Stimulated activated CD4-positive, alpha-beta T cell treated with anti-CD3 and anti-CD28 coated beads, Interleukin-1b, Interleukin-23, amount 100 ng/mL, for 24 hours (primary cell): ENCODE measurements at places on chromosomes 7 and 10.

- DNase-seq = no peak
These were observed 7.4 kb downstream of the POLR1F start for GRCh38 chr7:19701471-19701870.

DNA sequence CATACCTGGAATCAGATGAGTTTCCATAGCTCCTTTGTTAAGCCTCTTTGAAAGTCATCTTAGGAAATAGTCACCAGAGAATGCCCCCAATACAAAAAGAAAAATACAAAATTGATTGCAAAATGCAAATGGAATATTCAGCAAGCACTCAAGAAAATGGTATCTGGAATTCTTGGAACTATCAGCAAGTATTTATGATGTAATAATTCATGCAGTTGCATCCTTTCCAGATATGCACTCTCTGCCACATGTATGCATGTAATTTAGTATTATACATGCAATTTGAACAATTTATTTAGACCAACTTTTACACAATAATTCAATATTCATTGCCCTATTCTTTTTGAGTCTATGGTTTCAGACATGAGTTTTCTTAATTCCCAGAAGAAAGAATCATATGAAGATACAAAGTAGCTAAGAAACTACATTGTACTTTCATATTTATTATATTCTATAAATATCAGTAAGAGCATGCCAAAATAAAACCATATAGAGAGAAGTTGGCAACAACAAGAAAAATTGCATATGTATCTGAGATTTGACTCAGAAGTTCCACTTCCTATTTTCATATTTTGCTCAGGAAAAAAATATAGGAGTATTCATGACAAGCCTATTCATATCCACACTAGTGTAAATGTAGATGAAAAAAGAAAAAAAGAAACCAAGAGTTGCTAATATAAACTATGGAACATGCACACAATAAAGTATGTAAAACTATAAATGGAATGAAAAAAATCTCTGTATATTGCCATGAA lies 338.5 kb downstream of the SEMA3D start:
- no peak for DNase-seq

- no peak for DNase-seq
These were observed 756.8 kb downstream of the LRMDA start for GRCh38 chr10:76188216-76188615.

- no peak for DNase-seq
These were observed 17.3 kb downstream of the KLLN start for GRCh38 chr10:87846023-87846422.

GRCh38 chr7:101362334-101363195 lies at the start of gene COL26A1:
Gene COL26A1 (plus strand): TSS chr7:101362875. CDS start chr7:101363033, 158 bp downstream.
- DNase-seq = peak; percentile 2

DNA sequence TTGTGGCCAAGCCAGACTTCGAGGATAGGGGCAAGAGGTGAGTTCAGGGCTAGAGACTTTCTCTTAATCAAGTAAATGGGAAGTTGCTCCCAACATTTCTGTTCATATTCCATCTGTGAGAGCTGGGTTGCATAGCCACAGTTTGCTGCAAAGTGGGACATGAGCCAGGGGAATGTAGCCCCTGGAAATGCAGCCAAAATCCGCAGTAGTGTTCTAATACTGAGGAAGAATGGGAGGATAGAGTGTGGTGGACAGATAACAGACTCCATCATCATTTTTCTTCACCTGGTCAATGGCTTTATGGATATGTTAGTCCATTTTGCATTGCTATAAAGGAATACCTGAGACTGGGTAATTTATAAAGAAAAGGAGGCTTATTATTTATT lies 177.7 kb downstream of the SKIDA1 start:
- DNase-seq = no peak

DNA sequence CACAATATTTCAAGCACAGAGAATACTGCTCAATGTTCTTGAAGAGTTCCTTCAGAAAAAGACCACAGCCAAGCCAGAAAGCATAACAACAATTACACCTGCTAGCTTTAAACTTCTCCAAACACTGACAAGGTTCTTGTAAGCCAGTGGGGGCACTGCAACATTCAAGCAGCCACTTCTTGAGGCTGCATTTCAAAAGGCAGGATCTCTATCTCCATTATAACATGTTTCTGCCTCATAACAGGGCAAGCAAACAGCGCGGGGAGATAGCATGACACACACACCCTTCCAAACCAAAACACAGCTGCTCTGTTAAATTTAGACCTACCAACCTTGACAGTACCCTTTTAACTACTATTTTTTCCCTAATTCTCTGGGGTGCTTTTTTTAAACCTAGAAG lies 30.8 kb downstream of the CHCHD3 start:
- DNase-seq = no peak
